Activated T-cell treated with anti-CD3 and anti-CD28 coated beads, Interleukin-2, amount 50 U/mL, for 72 hours (primary cell): ENCODE measurements at places on chromosomes 16 and 17.
A peak's percentile ranks its signal among the peaks of the same experiment; 100 is the strongest.

DNA sequence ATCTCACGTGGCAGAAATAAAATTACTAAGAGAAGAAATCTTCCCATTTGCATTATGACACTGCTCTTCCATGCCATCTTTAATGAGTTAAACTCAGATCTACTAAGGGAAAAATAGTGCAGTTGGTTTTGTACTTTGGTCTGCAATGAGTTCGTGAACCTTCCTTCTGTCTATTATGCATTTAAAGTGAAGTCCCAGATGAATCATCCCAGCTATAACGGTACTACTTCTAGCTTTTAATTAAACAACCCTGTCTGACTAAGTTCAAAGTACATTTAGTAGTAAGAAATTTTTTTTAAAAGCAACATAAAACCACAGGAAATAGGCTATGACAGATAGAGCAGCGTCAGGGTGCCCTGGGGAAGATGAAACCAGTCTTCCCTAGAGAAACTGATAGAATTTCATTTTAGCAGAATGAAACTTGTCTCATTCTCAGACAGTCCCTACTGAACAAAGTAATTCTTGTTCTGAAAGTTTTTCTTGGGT is 1.8 kb downstream of the TMIGD1 start:
- peak; percentile 51 for DNase-seq

- no peak for DNase-seq
Measured at GRCh38 chr17:58109197-58109596, 26.0 kb downstream of the DYNLL2 start.

GRCh38 chr16:79124016-79124756 is 476.4 kb downstream of the MAF start:
- DNase-seq, result no peak

DNA sequence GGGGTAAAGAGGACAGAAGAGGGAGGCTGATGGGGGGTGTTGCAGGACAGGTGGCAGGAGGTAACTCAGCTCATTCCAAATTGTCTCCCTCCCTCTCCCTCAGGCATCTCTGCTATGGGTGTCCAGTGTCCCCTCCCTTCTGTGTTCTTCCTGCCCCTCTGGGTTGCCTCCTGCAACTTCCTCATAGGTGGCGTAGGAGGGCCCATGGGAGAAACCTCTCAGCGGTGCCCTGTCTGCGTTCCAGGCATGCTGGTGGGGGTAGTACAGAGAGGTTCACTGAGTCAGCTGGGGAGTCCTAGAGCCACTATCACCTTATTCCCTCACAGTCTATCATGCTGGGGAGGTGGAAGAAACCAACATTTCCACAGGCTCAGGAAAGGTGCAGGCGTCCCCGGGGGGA is 14.7 kb upstream of the ODF4 start:
- no peak for DNase-seq

GRCh38 chr16:31467151-31467773 is 4.7 kb upstream of the TGFB1I1 start:
- DNase-seq, result no peak

- DNase-seq, result no peak
Measured at GRCh38 chr17:8697323-8697741, 47.3 kb downstream of the CCDC42 start.

- DNase-seq, result no peak
Measured at GRCh38 chr16:63981639-63982038, 1140.2 kb downstream of the CDH11 start.
